Umbilical cord (tissue), 2 donors: ENCODE measurements at places on chromosomes 2 and 18.
A peak's percentile ranks its signal among the peaks of the same experiment; 100 is the strongest.

- DNase-seq: peak; percentile 49
Observed at GRCh38 chr2:176675271-176675949, 406.2 kb downstream of the MTX2 start.

- DNase-seq: no peak
Observed at GRCh38 chr2:30300122-30300455, 68.8 kb downstream of the LBH start.

GRCh38 chr2:55490554-55490953, 29.0 kb upstream of the CFAP36 start:
- peak; percentile 19 for DNase-seq

GRCh38 chr18:7514796-7515440, 52.2 kb upstream of the PTPRM start:
- peak; percentile 50 for DNase-seq

DNA sequence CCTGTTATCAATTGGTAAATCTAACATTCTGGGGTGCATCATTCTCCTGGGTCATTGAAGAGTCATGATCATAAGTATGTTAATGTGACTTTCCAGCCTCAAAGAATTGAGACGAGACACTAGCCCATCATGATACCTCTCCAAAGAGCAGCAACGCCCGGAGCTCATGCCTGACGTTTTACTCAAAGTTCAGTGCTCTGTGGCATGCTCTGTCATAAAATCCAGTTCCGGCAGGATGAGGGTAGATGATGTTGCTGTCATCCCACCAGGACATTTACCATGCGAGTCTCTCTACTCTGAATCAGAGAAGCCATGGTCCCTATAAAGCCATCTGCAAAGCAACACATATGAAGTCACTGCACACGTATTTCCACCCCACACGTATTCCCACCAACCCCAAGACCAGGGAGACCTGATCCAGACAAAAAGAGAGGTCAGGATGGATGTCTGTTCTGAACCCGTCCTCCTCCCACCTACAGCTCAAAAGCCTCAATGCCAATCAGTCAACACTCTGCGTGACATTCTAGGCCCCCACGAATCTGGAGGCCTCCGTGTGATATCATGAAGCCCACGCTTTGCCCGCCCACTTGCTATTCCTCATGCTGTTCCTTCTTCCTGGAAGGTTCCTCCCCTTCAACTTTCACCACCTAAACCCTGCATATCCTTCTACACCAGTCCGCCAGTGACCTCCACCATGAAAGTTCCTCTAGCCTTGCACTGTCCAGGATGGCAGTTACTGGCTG, 85.8 kb downstream of the DNMT3A start:
- DNase-seq: no peak

DNA sequence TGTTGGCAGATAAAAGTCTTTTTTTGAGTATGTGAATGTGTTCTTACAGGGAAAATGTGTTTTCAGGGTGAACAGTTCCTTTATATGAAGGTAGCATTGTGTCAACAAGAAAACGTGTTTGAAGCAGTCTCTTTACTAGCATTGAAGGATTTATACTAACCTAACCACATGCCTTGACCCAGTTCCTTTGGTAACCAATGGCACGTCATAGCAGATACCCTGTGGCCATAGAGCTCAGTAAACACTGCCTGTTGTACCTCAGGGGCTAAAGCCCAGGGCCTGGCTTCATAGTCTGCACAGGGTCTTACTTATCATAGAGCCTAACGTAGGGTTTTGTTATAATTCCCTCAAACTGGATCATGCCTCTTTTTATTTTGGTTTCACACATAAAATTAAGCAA, 32.1 kb upstream of the NFU1 start:
- no peak for DNase-seq

DNA sequence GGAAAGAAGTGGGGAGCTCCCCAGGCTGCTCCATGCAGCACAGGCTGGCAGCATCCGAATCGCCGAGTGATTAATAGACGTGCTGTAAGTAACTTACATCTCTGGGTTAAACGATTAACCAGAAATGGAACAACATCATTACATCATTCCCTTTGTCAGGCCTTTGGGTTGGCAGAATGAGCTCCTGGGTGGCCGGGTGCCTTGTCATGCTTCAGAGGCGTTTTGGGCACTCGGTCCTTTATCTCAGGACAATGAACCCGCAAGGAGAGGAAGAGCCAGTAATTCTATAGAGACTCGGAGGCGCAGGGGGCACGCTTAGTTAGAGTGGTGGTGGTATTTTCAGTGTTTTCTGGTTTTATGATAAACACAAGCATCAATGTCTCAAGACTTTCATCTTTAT, 146.9 kb upstream of the TPO start:
- DNase-seq: no peak

GRCh38 chr2:219119422-219120043, 41.1 kb downstream of the NHEJ1 start:
- DNase-seq: peak; percentile 64

DNA sequence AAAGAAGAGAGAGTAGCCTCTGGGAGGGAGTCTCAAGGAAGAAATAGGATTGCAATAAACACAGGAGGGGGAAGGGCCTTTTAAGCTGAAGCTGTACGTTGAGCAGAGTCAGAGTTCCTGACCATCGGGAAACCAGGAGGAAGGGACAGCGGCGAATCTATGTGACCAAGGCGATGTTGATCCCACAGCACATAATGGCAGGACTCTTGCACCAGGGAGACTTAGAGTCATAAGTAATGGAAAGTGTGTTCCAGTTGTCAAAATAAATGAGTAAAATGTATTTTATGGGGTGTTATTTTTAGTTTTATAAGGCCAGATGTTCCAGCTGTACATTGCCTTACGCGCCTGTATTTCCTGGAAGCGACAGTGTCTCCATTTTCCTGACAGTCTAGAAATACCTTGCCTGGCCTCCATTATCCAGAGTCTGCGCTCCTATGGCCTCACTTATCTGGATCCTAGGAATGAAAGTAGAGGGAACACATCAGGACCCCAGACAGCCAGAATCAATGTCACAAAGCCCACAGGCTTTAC, 152.8 kb upstream of the COPS8 start:
- DNase-seq: peak; percentile 57

DNA sequence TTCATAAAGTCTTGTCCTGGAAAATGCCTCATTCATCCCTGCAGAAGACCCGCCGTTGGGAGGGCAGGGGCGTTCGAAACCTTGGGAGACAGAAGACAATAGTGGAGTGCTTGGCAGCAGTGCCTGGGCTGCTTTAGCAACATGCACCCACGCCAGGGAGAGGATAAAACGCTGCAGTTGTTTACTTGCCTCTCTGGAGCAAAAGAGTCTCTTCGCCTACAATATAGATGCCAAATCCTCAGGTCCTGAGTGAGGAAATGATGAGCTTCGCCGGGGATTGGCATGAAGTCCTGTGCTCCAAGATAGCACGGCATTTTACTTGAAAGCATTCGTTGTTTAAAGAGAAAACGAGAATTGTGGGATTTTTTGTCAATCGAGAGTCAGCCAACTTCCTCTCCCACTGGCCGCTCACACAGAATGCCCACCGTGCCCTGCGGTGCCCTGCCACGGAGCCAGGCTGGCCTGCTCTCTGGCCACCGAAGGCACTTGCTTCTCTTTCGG, 152.5 kb upstream of the POU3F3 start:
- DNase-seq: no peak

- DNase-seq: no peak
Observed at GRCh38 chr18:40613721-40614120, 1341.3 kb upstream of the PIK3C3 start.

GRCh38 chr18:37225279-37225678, 340.3 kb downstream of the CELF4 start:
- no peak for DNase-seq

- no peak for DNase-seq
Observed at GRCh38 chr2:53087874-53088461, 679.6 kb upstream of the CHAC2 start.

GRCh38 chr18:26159353-26159752, 25.7 kb downstream of the PSMA8 start:
- DNase-seq: no peak

GRCh38 chr2:196249171-196249570, 77.8 kb upstream of the STK17B start:
- no peak for DNase-seq

DNA sequence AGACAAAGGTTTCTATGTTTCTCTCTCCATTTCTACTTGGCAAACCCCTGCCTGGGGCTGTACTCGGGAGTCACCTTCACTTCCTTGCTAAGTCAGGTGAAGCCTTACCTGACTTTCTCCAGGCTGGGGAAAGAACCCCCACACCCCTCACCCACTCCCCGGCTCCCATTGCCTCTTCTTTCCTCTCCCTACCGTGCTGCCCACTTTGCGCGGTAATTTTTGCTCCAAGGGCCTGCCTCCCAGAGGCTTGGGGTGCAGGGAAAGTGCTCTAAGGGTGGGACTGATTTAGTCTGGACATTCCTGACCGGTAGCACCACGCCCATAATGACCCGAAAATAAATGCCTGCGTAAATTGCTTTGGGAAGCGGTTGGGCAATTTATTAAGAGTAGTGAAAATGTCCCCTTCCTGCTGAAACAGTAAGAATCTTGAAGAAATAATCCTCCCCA, 49.1 kb upstream of the ATP6V1B1 start:
- no peak for DNase-seq

- DNase-seq: no peak
Observed at GRCh38 chr2:101418460-101419095, 31.3 kb upstream of the CREG2 start.

GRCh38 chr18:66931010-66931409, 327.1 kb upstream of the CDH19 start:
- no peak for DNase-seq
